T follicular helper cell (primary cell): ENCODE measurements at places on chromosomes 11 and 22.

DNA sequence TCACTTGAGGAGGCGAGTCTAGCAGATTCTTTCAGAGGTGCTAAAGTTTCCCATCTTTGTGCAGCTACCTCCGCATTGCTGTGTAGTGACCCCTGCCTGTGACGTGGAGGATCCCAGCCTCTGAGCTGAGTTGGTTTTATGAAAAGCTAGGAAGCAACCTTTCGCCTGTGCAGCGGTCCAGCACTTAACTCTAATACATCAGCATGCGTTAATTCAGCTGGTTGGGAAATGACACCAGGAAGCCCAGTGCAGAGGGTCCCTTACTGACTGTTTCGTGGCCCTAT, 8.9 kb upstream of the SAMM50 start:
- DNase-seq: no peak

DNA sequence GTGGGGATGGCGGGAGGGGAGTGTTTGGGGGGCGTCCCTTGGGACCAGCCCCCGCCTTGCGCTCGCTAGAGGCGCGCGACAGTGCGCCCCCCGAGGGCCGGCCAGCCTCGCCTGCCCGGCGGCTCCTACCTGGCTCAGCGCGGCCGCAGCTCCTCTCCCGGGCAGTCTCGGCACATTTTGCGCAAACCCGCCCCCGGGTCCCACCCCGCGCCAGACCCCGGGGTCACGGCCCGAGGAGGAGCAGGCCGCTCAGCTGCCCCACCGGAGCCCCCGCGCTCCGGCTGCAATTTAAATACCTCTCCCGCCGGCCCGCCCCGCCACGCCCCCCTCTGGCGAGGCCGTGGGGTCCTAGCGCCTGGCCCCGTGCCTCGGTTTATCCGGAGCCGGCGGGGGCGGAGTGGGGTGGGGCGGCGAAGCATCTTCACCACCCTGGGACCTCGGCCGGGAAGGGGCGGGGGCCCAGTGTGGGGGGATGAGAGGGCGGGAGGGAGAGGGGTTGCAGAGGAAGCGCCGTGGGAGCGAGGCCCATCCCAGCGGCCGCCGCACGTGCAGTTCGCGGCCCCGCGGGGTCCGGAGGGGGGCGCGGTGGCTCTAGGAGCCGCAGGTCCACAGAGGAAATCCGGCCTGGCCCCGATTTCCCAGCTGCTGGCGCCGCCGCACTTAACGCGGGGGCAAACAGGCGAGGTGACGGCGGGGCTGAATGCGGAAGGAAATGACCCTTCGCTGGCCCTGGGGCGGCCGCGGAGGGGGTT, at the start of gene LRRC32:
Gene LRRC32 (minus strand): TSS at position 263 of the 752 bp plus-strand sequence. CDS start 4,793 bp downstream, outside the sequence.
- no peak for DNase-seq

GRCh38 chr11:104678408-104678807, 219.9 kb downstream of the CASP12 start:
- DNase-seq: no peak

GRCh38 chr22:25061605-25062376, 109.3 kb downstream of the KIAA1671 start:
- no peak for DNase-seq

- no peak for DNase-seq
Measured at GRCh38 chr11:57964660-57965059, 59.0 kb upstream of the OR9Q1 start.

DNA sequence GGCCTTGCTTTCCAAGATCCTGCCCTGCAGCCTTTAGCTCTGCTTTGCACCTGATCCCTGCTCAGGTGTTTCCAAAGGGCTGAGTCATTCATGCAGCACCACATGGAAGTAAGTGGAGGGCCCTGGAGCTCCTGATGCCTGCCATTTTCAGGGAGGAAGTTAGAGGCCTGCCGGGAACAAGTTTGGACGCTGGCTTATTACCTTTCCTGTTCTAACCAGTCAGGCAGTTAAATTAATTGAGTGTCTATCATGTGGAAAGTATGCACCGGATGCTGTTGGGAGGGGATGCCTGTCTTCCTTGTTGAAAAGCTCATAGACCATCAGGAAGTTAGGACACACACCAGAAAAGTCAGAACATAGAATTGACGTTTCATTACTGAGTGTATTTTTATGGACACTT, 73.7 kb upstream of the PLET1 start:
- DNase-seq: no peak

DNA sequence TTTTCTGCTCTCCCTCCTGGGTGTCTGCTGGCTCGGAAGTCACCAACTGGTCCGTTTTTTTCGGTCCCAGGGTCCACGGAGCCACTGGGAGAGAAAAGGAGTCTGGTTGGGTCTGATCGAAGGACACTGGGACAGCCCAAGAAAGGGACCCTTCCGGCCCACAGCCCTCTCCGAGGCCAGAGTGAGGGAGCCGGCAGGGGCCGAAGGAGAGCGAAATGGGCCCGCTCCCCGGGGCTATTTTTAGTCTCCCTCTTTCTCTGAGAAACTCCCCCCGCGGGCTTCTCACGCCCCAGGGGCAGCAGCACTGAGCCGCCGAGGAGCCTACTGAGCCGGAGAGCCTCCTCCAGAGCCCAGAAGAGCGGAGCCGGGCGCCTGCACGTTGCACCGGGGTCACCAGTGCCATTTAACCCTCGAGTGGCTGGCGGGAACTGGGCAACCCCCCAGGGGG, 1.9 kb downstream of the ESAM start:
- DNase-seq: no peak

DNA sequence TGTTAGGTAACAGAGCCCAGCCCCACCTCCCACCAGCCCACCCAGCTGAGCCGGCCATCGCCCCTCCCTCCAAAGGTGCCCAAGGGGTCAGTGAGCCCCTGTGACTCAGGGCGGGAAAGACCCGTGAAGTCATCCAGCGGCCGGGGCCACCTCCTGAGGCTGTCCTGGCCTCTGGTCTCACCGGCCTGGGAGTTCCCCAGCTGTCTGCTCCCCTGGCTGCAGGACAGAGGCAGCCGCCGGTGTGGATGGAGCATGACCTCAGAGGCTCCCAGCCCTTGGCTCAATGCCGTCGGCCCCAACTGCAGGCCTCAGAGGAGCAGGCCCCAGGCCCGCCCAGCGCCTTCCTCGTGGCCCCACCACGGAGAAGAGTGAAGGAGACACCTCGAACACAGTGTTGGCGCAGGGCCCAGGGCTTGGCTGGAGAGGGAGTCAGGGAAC, 28.7 kb downstream of the RPL3 start:
- DNase-seq: no peak

- no peak for DNase-seq
Measured at GRCh38 chr11:61453695-61454094, 23.8 kb downstream of the SDHAF2 start.

DNA sequence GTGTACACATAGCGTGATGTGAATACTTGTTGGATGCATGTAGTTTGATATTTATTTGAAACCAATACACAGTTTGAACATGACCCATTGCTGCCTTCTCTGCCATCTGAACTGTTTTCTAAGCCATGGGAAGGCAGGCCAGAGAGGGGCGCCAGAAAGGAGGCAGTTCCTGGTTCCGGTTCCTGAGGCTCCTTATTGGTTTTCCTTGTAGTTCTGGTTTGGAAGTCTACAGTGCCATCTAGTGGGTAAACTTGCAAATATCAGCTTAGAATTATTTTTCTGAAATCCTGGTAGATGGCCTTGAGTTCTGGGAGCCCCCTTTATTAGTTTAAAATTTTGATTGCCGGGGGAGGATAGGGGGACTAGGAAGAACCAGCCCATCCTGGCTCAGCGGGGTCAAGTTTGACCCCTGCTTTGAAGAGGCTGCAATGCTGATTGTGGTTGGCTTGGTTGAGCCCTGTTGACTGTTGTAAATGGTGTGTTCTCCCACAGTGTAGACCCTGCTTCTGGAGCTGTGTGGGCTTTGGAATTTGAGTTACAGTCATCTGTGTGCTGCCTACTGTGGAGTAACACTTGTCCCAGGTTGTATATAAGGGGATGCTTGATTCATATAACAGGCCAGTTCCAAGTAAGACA, 48.4 kb downstream of the GRAMD1B start:
- DNase-seq: no peak

- DNase-seq: no peak
Measured at GRCh38 chr11:69488543-69488940, 7.1 kb downstream of the LINC01488 start.
